Immature natural killer cell (primary cell): ENCODE measurements at places on chromosomes 5 and 9.

DNA sequence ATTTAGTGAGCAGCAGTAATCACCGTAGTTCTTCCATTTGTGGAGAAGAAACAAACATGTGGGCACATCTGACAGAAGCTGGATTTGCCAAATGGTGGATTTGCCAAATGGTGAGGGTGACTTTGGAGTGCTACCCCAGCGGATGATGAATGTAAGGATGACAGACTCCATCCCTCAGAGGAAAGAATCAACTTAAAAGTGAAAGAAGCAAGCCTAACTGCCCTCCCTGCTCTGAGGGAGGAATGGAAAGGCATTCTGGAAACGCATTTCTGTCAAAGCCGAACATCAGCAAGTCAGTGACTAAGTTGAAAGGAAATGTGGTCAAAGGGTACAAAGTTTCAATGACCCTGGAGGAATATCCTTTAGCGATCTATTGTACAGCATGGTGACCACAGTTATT lies 143.5 kb downstream of the GPBP1 start:
- DNase-seq, result no peak

- DNase-seq, result no peak
Measured at GRCh38 chr9:110752766-110753165, 84.2 kb downstream of the MUSK start.

DNA sequence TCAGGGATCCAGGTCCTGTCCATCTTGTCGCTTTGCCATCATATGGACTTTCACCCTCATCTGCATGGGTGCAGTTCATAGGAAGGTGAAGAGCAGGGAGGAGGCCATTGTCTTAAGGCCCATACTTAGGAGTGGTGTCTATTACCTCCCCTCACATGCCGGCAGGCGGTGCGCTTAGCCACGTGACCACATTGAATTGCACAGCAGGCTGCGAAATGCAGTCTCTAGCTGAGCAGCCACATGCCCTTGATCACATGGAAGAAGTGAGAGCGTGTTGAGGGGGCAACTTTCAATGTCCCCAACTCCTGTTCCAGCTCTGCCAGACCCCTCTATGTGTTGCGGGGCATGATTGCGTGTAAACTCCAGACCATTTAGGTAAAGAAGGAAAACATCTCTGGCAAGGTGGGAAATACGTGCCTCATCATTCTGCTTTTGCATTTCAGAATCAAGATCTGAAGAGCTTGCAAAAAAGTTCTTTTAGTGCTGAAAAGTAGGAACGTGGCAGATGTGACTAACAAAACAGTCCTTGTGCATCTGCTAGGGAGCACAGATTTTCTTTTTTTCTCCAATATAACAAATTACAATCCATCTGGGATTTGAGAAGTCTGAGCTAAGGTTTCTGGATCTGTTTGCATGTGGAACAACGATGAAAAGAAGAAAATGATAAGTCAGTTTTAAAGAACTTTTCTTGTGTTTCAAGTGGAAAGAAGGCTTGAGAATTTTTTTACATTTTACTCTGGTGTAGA lies 34.4 kb downstream of the ROPN1L start:
- DNase-seq, result no peak

- no peak for DNase-seq
Measured at GRCh38 chr5:943201-943917, 50.7 kb downstream of the TRIP13 start.

- no peak for DNase-seq
Measured at GRCh38 chr5:81942746-81943145, 29.1 kb upstream of the ATG10 start.
